Umbilical cord (tissue), 2 donors: ENCODE measurements at places on chromosomes 16 and 17.

- DNase-seq = no peak
These were observed 31.6 kb upstream of the FAAP100 start for GRCh38 chr17:81583589-81584342.

- no peak for DNase-seq
These were observed 54.7 kb downstream of the VPS35L start for GRCh38 chr16:19610200-19610599.

- no peak for DNase-seq
These were observed 55.9 kb upstream of the SLC5A11 start for GRCh38 chr16:24789881-24790280.

DNA sequence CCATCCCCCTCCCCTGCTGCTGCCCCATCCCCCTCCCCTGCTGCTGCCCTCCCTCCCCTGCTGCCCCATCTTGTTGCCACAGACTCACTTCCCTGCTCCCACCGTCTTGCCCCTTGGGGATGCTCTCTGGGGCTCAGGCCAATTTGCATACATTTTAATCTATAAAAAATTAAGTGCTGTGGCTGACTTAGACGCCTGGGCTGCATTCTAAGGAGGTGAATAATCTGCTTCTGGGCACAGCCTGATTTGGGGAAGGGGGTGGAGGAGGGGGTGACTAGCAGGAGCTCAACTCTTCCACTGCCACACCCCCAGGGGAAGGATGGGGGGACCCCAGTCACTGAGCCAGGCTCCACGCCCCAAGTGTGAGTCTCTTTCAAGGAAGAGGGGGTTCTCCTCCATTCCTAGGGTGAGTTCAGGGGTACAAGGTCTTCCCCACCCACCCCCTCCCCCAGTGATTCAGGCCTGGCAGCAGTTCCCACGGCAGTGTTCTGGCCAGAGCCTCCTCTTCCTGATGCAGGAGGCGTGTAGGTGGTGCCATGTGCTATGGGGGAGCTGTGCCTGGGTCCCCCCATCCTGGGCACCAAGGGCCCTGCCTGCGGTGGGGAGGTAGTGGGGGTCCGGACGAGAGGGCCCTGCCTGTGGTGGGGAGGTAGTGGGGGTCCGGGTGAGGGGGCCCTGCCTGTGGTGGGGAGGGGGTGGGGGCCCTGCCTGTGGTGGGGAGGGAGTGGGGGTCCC is 5.0 kb downstream of the DPH1 start:
- DNase-seq = no peak

DNA sequence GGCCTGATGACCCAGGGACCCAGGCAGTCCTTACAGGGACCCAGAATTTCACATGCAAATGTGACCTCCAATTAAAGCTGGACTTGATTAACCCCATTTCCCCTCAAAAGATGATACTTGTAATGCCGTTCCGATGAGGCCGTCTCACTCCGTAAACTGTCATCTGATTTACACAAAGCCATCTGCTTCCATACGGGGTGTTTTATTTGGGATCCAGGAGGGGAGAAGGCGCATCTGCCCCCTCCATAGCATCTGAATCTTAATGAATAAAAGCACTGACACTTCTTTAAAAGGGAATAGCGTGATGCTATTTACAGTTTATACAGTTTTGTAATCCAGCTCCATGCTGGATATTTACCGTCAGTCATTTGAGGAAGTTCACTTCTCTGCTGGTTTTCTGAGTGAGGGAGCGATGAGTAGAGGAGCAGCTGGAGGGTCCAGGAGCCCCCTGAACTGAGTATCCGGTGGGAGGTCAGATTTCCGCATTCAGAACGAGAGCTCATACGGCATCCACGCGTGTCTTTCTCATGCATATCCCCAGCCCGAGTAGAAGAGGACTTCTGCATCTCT is 452.7 kb downstream of the WWOX start:
- DNase-seq = no peak

GRCh38 chr17:56319531-56319930 is 166.3 kb downstream of the ANKFN1 start:
- peak; percentile 66 for DNase-seq

GRCh38 chr16:85302018-85302847 is 190.0 kb upstream of the CIBAR2 start:
- DNase-seq = no peak

- peak; percentile 12 for DNase-seq
These were observed 167.0 kb downstream of the COPRS start for GRCh38 chr17:31692027-31692426.

- no peak for DNase-seq
These were observed 1.3 kb downstream of the FOXC2 start for GRCh38 chr16:86567701-86568581.

DNA sequence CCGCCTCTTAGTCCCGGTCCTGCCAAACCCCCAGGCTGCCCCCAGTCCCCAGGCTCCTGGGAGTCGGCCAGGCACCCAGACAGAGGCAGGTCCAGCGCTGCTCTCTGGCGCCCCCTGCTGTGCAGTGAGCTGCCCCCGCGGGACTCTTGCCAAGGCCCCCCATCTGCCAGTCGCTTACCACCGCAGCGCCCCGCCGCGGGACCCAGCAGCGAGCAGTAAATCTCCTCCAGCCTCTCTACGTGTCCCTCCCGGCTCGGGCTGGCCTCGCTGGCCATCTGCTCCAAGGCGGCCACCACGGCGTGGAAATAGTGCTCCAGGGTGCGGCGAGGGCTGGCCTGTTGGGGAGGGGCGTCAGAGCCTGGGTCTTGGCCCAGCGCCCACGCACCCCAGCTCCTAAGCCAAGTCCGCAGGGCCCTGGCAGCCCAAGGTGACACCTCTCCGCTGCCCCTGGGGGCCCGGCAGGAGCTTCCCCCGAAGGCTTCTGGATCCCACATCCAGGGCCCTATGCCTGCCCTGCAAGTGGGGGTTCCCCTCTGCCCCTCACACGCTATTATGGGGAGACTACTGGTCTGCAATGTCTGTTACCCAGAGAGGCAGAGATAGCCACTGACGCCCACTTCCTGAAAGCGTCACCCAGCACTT is 33.7 kb upstream of the MFSD6L start:
- no peak for DNase-seq

DNA sequence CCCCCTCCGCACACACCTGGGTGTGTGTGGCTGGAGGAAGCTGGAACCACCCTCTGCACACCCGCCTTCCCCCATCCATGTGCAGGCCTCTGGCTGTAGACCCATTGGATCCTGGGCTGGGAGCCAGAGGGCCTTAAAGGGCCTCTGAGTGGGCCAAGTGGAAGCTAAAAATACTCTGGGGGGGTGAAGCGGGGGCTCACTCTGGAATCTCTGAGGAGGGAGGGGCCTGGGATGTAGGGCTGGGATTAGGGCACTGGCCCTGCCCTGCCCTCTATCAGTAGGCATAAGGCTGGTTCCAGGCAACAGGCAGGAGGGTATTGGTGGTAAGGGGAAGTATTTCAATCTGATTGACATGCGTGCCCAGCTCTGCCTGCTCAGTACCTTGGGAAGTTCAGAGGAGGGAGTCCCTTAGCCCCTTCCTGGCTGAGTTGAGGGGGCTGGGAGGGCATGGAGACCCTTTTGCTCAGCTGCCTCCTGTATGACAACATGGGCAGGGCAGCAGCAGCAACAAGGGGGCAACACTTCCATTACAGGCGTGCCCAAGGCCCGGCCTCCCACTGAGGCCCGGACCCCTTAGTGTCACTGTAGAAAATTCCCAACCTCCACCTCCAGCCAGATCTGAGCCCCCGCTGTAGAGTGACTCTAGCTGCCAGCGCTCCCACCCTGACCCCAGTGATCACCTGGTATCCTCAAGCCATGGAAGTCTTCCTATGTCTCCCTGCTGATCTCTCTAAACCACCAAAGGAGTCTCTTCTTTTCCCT is 5.2 kb downstream of the ITGA3 start:
- DNase-seq = peak; percentile 97

- no peak for DNase-seq
These were observed 16.4 kb upstream of the CCL23 start for GRCh38 chr17:36034127-36034526.

DNA sequence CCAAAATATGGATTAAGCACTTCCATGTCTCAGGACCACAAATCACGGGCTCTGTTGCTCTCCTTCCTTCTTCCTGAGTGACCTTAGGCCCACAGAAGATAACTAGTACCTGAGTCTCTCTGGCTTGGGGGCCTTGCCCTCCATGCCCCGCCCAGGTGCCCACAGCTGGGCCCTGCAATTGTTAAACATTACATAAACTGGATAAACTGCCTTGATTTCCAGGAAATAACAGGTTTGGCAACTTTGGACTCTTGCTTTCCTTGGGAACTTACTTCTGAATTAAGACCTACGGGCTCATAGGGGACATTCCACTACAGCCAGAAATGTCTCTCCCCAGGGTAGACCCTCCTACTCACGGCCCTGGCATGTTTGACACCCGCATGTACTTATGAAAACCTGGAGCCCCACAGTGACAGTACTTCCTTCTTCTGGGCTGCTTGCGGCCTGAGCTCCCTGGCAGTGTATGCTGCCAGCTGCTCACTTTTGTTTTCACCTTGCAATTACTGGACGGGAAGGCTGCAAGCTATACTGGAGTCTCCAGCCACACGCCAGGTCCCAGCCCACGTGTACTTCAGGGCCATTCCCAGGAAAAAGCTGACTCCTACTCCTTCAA is 2.3 kb upstream of the UBALD2 start:
- DNase-seq = no peak

DNA sequence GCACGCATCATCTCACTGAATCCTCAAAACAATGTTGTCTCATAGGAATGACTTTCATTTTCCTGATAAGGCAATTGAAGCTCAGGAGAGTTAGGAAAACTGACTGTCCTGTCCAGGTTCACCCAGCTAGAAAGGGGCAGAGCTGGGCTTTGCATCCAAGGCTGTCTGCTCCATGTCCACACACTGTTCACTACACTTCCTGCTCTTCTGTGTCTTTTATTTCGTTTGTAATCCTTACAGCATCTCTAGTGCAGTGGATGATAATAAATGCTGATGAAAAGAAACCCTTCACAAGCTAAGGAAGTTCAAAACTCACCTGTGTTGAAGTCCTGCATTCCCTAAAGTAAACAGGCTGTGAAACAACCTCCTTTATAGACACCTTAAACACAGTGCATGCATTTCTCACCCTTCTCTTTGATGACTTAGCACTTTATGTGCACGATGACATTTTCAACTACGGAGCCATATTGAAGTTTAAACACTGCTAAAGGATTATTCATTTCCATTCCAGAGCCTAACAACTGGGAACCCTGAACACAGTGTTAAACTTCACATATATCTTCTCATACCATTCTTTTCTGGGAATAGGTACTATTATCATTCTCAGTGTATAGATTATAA is 31.0 kb upstream of the GPR139 start:
- DNase-seq = no peak

- DNase-seq = no peak
These were observed 34.2 kb upstream of the IRX3 start for GRCh38 chr16:54320697-54321340.

GRCh38 chr16:67412294-67412693 is 4.0 kb downstream of the ZDHHC1 start:
- DNase-seq = no peak

GRCh38 chr16:14475370-14476139 is 154.5 kb downstream of the PARN start:
- DNase-seq = no peak

DNA sequence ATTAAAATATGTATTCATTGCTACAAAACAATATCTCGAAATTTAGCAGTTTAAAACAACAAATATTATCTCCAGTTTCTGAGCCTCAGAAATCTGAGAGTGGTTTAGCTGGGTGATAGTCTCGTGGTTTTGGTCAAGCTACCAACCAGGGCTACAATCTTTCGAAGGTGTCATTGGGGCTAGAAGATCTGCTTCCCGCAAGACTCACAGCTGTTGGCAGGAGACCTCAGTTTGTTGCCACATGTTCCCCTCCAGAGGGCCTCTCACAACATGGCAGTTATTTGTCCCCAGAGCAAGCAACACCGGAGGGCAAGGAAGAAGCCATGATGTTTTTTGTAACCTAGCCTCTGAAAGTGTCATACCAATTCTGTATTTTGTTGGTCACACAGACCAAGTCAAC is 12.0 kb upstream of the BCAS3 start:
- DNase-seq = no peak

DNA sequence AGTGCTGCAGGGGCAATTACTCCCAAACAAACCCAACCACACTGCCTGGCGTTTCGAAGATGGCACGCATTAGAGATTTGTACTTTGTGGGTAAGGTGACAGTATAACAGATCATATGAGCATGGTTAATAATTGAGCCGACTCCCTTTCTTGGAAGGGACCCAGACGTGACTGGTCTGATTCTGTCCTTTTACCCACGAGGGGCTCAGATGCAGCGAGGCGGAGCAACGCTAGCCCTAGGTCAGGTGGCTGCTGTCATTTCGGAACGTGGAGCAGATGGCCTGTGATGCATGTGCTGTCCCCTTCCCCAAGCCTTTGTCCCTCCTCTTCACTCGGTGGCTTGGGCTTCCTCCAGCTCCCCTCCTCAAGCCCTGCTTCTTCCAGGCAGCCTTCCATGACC is 84.2 kb downstream of the SNX29 start:
- DNase-seq = no peak

DNA sequence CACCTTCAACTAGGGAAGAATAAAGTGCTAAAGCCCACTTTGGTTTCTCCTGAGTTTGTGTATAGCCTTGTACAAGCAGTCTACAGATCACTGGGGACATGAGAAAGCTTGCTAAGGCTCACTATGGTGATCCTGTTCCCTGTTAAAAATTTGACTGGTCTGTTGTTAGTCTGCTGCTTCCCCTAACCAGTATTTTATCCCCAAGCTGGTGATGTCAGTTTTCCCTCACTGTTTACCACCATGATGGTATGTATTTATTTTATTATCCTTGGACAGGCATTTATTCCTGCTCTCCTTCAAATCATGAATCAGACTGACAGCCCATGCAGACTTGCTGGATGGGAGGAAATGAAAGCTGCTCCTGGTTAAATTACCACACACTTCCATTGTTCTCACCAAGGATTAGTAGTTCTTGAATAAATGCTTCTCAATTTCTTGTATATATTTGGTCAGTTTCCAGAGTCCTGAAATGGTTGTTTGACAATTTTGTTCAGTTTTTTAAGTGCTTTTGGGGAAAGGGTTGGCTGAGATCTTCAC is 99.6 kb downstream of the CA4 start:
- DNase-seq = no peak

DNA sequence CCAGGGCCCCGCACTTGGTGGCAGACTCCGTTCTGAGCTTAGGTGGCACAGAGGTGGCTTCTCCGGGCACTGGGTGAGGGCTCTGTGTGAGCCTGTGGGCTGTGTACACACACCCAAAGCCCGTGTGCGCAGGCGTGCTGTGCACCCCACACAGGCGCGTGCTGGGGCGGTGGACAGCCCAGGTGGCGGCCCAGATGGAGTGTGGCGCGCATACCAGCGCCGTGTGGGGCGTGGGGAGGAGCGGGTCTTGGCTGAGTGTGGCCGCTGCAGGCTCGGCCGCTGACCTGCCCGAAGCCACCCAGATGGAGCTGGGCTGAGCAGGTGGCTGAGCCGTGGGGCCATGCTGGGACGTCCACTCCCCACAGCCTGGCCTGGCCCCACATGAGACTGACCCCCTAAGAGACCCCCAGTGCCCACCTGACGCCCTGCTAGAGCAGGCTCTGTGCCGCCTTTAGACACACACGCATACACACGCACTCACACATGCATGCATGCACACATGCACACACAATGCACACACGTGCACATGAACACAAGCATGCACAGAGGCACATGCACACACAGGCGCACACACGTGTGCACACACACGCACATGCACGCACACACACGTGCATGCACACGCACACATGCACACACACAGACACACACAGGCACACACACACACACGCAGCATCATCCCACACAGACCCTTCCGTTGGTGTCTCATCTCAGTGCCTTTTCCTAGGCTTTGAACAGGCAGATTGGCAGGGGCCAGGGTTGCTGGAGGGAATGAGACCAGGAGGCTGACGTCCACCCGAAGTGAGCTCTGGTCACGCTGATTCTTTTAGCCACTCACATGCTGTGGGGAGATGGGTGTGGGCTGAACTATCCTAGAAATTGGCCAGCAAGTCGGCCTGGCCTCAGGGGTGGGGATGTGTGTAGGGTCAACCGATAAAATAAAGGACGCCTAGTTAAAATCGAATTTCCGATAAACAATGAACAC is 2.1 kb downstream of the PRR35 start:
- no peak for DNase-seq
